ENCODE measurements at places on chromosomes 12 and 14.

- DNase-seq = no peak
Measured at GRCh38 chr12:47557386-47557785, 148.4 kb downstream of the RPAP3 start.

- DNase-seq = peak; percentile 23
Measured at GRCh38 chr12:121095544-121096198, 37.0 kb upstream of the P2RX7 start.

- no peak for DNase-seq
Measured at GRCh38 chr12:76337583-76337982, 10.6 kb downstream of the BBS10 start.

- no peak for DNase-seq
Measured at GRCh38 chr14:103393676-103394626, 8.7 kb downstream of the MARK3 start.

- DNase-seq = no peak
Measured at GRCh38 chr12:113190761-113191160, 5.2 kb downstream of the RITA1 start.

DNA sequence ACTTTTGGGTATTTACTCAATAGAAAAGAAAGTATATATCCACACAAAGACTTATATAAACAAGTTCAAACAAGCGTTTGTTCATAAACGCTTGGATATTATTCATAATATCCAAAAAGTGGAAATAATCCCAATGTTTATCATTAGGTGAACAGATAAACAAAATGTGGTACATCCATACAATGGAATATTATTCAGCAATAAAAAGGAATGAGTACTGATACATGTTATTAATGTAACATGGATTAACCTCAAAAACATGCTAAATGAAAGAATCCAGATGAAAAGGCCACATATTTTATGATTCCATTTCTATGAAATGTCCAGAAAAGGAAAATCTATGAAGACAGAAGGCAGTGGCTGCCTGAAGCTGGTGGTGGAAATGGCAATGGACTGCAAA lies 16.8 kb upstream of the MYH7 start:
- DNase-seq = no peak

- DNase-seq = no peak
Measured at GRCh38 chr14:68520637-68521556, 272.0 kb downstream of the ZFP36L1 start.

- DNase-seq = no peak
Measured at GRCh38 chr14:71734076-71734475, 198.2 kb upstream of the RGS6 start.

GRCh38 chr12:131223791-131224225 lies 270.1 kb downstream of the ADGRD1 start:
- DNase-seq = no peak

GRCh38 chr14:29518335-29518734 lies 409.3 kb downstream of the PRKD1 start:
- DNase-seq = no peak

- DNase-seq = no peak
Measured at GRCh38 chr12:6779708-6780432, 7.5 kb downstream of the LAG3 start.

DNA sequence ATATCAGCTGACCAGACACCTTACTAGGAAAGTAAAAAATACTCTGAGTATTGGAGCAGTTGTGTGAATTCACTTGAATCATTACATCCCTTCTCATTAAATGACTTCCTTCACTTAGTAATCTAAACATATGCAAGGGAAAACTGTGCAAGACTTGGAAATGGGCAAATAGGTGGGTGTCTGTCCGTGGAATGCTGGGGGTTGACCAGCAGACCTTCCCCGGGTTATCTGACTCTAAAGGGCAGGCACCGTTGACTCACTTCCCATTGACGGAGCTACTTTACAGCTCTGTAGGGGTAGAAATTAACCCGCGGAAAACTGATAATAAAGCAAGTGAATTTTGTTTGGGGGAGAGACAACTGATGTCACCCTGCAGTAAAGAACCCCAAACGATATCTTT lies 199.3 kb downstream of the TTC7B start:
- DNase-seq = no peak

DNA sequence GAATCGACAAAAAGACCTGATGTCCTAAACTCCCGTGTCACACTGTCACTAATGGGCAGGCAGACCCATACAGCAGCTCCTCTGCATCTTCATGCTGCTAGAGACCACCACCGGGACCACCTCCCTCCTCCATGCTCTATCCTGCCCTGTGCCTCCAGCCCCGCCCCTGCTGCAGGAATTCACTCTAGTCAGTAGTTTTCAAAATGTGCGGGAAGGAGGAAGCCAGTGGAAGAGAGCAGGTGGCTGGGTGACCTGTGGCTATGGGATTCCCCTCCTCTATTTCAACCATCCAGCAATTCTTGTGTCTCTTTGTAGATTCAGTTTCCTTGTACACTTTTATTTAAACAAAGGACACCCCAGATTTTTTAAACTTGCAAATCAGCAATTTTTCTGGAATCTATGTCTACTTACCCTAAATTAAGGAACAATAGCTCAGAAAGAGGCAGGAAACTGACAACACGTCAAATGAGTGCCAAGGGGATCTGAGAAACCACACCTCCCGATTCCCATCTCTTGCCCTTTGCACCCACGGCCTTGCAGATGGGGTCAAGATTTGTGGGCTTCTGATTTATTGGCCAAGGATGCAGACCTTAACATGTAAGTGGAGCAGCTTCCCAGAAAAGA lies 20.4 kb upstream of the MAP1LC3B2 start:
- DNase-seq = no peak

GRCh38 chr14:78863143-78863542 lies 693.0 kb downstream of the NRXN3 start:
- DNase-seq = no peak

DNA sequence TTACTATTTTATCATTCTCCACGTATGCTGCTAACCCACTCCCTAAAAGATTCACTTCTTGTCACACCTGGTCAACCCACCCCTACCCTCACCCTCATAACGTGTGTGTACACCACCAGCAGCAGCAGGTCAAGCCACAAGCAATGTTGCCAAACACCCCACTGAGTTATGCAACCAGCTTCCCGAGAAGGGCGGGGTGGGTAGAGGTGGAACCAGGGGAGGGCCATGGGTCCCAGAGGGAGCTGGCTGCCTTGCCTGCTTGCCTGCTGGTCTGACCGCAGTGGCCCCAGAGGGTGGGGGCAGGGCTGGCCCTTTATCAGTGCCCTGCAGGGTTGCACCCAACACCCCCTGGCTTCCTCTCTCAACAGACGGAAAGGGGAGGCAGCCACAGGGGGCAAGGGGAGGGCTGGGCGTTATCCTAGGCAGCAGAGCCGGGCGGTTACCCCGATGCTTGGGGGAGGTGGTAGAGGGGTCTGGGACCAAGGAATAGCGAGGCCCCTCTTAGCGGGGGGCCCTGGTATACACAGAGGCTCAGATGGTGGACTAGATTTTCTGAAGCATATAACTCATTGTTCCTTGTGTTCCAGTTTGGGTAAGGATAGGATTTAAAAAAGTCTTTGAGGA lies 3.5 kb upstream of the NFE2 start:
- no peak for DNase-seq

DNA sequence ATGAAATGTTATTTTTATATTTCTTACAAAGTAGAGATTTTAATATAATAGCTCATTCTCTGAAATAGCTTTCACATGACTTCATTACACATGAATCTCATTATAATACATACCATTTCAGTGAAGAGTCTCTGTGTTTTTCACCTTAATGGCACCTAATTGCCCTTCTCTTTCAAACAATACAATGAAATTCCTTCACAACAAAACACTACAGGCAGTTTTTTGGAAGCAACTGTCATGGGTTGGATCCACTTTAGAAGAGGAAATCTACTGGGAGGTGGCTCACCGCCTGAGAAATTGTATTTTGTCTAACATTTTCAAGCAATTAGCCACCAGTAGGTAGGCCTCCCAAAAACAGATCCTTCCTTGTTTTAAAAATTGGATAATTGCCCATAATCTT lies 40.3 kb upstream of the RGS6 start:
- no peak for DNase-seq

DNA sequence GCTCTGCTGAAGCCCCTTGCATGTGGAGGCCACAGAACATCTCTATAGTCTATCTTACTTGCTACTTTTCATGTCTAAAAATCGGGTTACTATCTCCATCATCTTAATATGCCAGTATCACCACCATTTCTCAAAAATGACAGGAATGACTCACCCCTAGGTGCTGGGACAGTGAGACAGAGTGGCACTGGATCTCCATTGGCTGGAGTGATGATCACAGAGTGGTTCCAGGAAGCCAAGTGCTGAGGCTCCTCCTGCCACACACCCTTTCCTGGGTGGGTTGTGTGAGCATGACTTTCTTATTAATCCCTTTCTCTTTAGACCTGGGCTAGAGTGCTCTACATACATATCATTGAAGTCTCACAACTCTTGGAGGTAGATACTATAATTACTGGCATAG lies 3.3 kb upstream of the ASCL1 start:
- DNase-seq = no peak

DNA sequence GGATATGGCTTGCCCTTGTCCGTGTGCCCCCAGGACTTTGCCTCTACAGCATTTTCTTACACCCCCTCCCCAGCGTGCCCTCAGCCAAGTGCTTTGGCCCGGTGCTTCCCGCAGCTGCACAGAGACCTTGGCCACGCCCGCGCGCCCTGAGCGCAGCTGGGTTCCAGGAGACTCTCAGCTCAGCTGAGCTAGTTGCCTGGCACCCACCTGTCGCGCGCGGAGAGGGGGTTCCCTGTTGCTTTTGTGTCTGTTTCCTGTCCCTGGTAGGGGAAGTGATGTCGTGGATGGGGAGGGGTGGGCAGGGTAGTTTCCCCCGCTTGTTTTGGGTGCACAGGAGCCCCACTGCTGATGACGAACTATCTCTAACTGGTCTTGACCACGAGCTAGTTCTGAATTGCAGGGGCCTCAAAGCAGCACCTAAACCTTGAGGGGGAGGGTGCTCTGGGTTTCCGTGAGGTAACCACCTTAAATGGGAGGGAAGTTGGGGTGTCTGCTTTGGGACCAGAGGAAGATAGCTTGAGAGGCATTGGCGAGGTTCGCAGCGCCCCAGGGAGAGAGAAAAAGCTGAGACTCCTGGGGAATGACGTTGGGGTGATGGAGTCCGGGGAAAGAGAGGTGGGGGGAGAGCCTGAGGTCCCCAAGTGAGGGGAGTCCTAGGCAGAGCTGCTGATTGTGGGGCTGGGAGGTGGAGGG lies 1.5 kb downstream of the DIO3 start:
- no peak for DNase-seq

DNA sequence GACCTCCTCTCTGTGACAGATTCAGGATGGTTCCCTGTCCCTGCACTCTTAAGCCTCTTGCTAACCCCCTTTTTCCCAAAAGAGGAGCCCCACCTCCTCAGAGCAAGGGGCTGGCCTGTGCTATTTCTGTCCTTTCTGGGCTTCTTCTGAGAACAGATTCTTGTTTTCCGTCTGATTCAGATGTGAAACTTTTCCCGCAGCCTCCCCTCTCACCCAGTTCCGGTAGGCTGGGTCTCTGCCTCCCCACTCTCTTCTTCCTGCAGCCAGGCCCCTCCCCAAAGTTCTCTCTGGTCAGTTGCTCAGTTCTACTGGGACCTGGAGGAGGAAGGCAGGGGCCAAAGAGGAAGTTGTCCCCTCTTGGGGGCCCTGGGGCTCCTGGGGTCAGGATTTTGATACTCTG lies 11.8 kb downstream of the PDE1B start:
- no peak for DNase-seq

GRCh38 chr12:12723681-12724420 lies 6.7 kb downstream of the CDKN1B start:
- no peak for DNase-seq

DNA sequence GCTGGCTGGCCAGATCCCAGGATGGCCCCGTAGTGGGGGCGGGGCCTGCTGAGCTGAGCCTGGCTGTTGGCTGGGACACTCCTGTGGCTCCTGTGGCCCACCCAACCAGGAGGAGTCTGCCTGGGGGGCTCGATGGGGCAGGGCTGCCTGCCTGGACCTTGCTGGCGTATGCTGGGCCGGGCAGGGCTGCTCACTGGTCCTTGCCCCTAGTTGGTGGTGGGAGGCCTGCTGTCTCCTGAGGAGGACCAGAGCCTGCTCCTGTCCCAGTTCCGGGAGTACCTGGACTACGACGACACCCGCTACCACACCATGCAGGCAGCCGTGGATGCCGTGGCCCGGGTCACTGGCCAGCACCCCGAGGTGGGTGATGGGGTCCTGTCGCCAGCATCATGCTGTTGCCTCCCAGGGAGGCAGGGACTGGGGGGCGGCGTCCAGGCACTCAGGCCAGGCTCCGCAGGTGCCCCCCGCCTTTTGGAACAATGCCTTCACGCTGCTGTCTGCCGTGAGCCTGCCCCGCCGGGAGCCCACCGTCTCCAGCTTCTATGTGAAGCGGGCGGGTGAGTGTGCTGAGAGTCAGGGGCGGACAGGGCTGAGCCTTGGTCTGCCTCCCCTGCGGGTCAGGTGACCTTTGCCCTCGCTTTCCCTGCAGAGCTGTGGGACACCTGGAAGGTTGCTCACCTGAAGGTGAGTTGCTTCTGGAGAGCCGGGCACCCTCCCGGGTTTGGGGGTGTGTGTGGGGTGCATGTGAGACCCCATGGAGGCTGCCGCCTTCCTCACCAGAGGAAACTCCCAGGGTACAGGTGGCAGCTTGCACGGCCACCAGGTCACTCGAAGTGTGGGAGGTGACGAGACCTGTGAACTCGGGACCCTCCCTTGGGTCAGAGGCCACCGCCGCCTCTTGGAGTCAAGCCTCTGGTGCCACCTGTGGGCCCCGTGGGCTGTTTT lies 3.4 kb downstream of the NOC4L start:
- no peak for DNase-seq

DNA sequence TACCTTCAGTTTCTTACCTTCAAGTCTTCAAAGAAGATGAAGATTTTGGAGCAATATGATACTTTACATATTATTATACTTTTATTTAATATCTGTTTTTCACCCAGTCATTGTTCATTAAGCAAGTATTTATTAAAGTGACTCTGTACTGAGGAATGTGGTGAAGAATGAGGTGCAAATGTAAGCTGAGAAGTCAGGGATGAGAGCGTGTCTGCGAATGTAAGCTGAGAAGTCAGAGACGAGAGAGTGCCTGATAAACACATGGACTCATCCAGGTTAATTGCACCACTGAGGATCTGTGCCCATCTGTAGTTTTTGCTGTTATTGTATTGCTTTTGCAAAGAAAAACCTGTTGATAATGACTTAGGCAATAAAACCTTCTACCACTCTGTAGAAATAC lies 211.9 kb upstream of the FAR2 start:
- no peak for DNase-seq

DNA sequence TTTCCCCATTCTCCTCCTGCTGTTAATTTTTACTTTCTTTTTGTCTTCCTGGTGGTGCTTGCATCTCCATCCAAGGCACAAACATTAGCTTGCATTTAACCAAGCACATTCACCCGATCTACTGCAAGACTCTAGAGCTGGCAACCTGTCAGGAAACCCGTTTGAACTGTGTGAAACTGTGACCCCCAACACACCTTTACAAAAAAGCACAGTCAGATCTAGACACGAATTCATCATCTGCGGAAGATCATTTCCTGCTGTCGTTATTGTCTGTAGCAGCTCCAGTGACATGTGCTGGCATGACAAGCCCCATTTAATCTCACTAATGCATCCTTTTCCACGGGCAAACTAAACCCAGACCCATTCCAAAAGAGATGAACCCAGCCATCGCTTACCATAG lies 340.5 kb downstream of the VRK1 start:
- no peak for DNase-seq

Measured in GOT3 (cell line).